T-helper 2 cell treated with Interferon-gamma antibody and Interleukin-4, amounts not matched to agents 5 μg/mL and 100 μg/mL, for 36 hours (primary cell): ENCODE measurements at places on chromosomes 2 and 18.

DNA sequence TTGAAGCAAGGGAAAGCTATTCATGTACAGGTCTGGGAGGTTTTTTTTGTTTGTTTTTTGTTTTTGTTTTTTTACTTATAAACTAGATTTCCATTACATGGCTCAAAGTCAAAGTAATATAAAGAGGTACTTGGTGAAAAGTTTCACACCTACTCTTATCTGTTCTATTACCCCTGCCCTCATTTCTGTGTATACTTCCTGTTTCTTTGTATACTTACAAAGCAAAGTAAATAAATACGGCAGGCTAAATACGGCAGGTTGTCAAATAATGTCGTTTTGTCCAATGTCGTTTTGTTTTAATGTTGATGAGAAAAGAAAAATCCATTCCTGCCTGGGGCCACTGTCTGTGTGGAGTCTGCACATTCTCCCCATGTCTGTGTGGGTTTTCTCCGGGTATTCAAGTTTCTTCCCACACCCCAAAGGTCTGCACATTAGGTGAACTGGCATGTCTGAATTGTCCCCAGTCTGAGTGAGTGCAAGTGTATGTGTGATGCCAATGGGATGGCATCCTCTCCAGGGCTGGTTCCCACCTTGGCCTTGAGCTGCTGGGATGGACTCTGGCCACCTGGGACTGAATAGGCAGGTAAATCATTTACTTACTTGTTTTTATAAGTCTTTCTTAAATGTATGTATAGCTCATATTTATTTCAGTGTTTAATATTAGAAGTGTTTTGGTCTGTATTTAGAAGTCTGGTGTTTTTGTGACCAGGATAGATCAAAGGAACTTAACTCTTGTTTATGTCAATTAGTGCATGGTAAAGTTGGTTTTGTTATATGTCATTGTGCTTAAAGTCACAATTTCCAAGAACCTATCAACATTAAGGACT is 13.4 kb downstream of the STAMBP start:
- DNase-seq = no peak

- DNase-seq = no peak
Observed at GRCh38 chr2:105383432-105384166, 15.3 kb downstream of the FHL2 start.

DNA sequence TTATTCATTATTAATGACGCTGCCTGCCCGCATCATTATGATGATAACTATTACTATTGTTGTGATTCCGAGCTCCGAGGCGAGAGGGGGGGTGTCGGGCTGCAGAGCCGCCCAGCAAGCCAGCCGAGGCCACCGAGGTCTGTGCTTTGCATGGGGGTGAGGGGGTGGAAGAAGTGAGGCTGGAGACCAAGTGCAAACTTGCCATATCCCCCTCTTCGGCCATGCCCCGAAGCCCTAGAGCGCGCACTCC is 3.6 kb downstream of the BCL11A start:
- DNase-seq = no peak

DNA sequence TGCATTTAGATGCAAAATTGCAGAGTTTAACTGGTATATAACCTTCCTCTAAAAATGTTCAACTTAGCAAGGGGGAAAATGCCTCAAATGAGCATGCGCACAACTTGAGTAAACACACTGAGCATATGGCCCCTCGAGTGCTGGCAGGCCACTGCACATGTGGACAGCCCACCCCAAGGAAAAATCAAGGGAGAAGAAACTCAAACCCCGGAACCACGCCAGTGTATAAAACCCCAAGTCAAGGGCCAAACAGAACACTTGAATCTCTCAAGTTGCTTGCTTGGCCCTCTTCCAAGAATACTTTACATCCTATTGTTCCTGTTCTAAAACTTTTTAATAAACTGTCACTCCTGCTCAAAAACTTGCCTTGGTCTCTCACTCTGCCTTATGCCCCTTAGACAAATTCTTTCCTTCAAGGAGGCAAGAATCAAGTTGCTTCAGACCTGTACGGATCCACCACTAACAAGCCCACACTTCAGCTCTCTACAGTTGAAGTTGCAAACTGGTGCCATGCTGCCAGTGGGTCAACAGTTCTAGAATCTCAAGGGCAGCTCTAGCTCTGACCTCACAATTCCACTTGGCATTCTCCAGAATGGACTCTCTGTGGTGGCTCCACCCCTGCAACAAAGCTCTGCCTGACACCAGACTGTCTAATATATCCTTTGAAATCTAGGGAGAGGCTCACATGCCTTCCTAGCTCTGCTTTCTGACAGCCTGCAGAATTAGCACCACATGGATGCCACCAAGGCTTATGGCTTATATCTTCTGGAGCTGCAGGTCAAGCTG is 38.9 kb downstream of the HIBCH start:
- DNase-seq = no peak

- DNase-seq = no peak
Observed at GRCh38 chr2:31238906-31239592, 5.1 kb downstream of the EHD3 start.

GRCh38 chr2:219784178-219784577 is 156.7 kb downstream of the SLC4A3 start:
- DNase-seq = no peak

DNA sequence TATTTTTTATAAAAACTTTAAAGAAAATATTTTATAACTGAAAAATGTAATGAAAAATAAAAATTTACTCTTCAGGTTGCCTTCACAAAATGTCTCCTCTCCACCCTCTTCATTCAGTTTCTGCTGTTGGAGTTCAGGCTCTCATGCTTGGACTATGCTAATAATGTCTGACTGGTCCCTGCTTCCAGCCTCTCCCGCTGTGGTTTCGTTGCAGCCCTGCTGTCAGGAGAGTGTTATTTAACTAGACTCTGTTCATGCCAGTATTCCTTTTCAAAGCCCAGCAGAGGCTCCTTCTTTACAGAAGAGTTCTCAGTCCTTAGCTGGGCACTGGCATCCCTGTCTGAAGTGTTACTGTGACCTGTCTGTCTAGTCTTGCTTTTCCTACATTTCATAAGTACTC is 40.4 kb downstream of the CLIP4 start:
- DNase-seq = no peak

GRCh38 chr18:13437034-13437433 is 218.5 kb downstream of the LDLRAD4 start:
- peak; percentile 22 for DNase-seq

GRCh38 chr2:70673041-70673647 is 94.9 kb downstream of the ADD2 start:
- no peak for DNase-seq

GRCh38 chr18:74249181-74249968 is 42.4 kb downstream of the CYB5A start:
- no peak for DNase-seq

DNA sequence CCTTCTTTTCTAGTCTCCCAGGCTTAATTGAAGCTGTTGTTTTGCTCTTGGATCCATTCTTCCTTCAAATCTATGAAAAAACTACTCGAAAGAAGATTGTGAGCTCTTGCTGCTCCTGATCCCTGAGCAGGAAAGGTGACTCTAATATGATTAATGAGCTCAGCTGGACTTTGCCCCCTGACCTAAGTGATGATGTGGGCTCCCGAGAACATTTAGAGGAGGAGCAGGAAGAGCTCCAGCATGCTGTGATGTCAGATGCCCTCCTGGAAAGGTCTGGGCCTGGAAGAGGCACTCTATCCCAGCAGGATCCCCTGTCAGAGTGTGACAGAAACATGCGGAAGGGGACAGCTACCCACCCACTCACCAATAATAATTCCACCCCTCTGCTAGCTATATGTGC is 117.9 kb upstream of the PELI1 start:
- DNase-seq = no peak
